Activated CD4-positive, alpha-beta T cell treated with anti-CD3 and anti-CD28 coated beads for 36 hours (primary cell): ENCODE measurements at places on chromosomes 11 and 22. TPM values are rescaled to one million over a fixed set of nuclear protein-coding genes. Genes with fewer than 3 reads are reported as not detected.
A peak's percentile ranks its signal among the peaks of the same experiment; 100 is the strongest.

The MUC6 gene
- not detected for total RNA-seq

The AQP11 gene
- total RNA-seq = 0.14 TPM

The SLC5A1 gene
- total RNA-seq = not detected

The RFPL1 gene
- total RNA-seq = not detected

DNA sequence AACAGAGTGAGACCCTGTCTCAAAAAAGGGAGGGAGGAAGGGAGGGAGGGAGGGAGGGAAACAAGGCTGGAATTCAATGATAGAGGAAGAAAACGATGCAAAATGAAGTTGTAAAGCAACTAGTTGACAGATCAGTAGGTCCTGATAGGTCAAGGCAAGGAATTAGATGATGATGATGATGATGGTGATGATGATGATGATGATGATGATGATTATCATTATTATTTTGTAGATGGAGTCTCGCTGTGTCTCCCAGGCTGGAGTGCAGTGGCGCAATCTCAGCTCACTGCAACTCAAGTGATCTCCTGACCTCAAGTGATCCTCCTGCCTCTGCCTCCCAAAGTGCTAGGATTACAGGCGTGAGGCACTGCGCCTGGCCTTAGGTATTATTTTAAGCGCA is 11.3 kb upstream of the L3MBTL2 start:
- no peak for DNase-seq
- peaks cover 11% of the 10 kb centered on the region for H3K4me1 ChIP-seq
- H3K27me3 ChIP-seq = no peaks in the 10 kb centered on the region

GRCh38 chr11:7548659-7549274 is 35.0 kb downstream of the PPFIBP2 start:
- H3K4me3 ChIP-seq = no peak overlapping the region
- H3K27ac ChIP-seq = no peak overlapping the region
- peaks cover 4% of the 10 kb centered on the region for H3K4me1 ChIP-seq
- peaks cover 11% of the 10 kb centered on the region for H3K36me3 ChIP-seq
- peak; percentile 65 for DNase-seq

- peaks cover 49% of the 10 kb centered on the region for H3K4me1 ChIP-seq
- H3K36me3 ChIP-seq = no peaks in the 10 kb centered on the region
- H3K27me3 ChIP-seq = no peaks in the 10 kb centered on the region
- DNase-seq = no peak
- peak overlapping the region; percentile 58 for H3K27ac ChIP-seq
- no peak overlapping the region for H3K4me3 ChIP-seq
Observed at GRCh38 chr11:129247135-129247534, 55.0 kb upstream of the ARHGAP32 start.

DNA sequence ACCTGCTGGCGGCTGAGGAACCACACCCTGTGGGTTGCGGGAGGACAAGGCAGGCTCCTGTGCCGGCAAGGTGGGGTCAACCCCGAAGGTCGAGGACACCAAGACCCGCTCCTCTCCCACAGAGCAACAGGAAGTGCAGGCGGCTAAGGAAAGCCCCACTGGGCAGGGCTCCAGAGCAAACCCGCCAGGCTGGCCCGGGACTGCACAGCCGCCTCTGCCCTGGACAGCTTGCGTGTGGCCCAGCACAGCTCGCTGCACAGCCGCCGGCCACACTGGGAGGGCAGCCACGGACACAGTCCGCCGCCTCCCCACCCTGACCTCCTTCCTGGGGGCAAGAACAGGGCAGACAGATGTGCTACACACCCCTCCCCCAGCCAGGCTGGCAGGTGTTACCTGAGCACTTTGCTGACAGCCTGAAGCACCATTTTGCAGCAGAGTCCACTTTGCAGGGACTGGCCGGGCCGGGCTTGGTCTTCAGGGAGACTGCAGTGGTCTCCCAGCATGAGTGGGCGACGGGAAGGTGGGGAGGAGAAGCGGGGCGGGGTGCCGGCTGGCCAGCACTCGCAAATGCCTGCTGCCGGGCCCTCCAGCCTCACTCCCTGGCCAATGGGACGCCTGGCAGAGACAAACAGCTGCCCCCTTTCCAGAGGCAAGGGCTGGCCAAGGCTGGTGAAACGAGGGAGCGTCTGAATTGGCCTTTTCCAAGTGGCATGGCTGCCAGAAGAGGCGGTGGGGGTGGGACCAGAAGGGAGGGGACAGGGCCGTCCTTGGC is at the start of gene MOB2:
TSS of gene MOB2 (minus strand) at position 726 of the 772 bp plus-strand sequence. CDS start at position 503, 223 bp downstream.
- H3K27ac ChIP-seq = no peak within 1 kb of the TSS
- DNase-seq = peak; percentile 16
- H3K36me3 ChIP-seq = no peaks in the 10 kb centered on the region
- H3K27me3 ChIP-seq = no peaks in the 10 kb centered on the region
- H3K4me3 ChIP-seq = no peak within 1 kb of the TSS

GRCh38 chr22:32917577-32918354 is 116.3 kb downstream of the TIMP3 start:
- H3K27ac ChIP-seq = no peak overlapping the region
- peaks cover 3% of the 10 kb centered on the region for H3K36me3 ChIP-seq
- DNase-seq = no peak
- no peak overlapping the region for H3K4me3 ChIP-seq
- peaks cover 2% of the 10 kb centered on the region for H3K27me3 ChIP-seq
- H3K4me1 ChIP-seq = no peaks in the 10 kb centered on the region

- H3K27ac ChIP-seq = no peak overlapping the region
- peak; percentile 72 for DNase-seq
- H3K27me3 ChIP-seq = no peaks in the 10 kb centered on the region
- peaks cover 35% of the 10 kb centered on the region for H3K36me3 ChIP-seq
- no peaks in the 10 kb centered on the region for H3K4me1 ChIP-seq
Observed at GRCh38 chr22:21972293-21972779, 10.3 kb downstream of the TOP3B start.

- no peak overlapping the region for H3K4me3 ChIP-seq
- no peaks in the 10 kb centered on the region for H3K36me3 ChIP-seq
- H3K4me1 ChIP-seq = peaks cover 11% of the 10 kb centered on the region
- no peak overlapping the region for H3K27ac ChIP-seq
- H3K27me3 ChIP-seq = peaks cover 20% of the 10 kb centered on the region
- DNase-seq = no peak
Observed at GRCh38 chr11:365831-366230, 3.5 kb upstream of the B4GALNT4 start.
